ENCODE measurements at places on chromosomes 7 and 10. TPM values are rescaled to one million over a fixed set of nuclear protein-coding genes. Genes with fewer than 3 reads are reported as not detected.
A peak's percentile ranks its signal among the peaks of the same experiment; 100 is the strongest.

The TCTN3 gene
- 46.3 TPM for total RNA-seq

The POM121C gene
- total RNA-seq: 47.2 TPM

The FXYD4 gene
- total RNA-seq: 109 TPM

The SRGN gene
- total RNA-seq: 130 TPM

The TSPAN15 gene
- 65.4 TPM for total RNA-seq

The FANK1 gene
- total RNA-seq: 13.4 TPM

The PTPRN2 gene
- 4.8 TPM for total RNA-seq

The ADCY1 gene
- 3.7 TPM for total RNA-seq

The ARMC3 gene
- total RNA-seq: 5.5 TPM

The NPTX2 gene
- total RNA-seq: 2.0 TPM

- DNase-seq: peak; percentile 71
Measured at GRCh38 chr7:129612112-129613015, 844 bp downstream of the NRF1 start.

DNA sequence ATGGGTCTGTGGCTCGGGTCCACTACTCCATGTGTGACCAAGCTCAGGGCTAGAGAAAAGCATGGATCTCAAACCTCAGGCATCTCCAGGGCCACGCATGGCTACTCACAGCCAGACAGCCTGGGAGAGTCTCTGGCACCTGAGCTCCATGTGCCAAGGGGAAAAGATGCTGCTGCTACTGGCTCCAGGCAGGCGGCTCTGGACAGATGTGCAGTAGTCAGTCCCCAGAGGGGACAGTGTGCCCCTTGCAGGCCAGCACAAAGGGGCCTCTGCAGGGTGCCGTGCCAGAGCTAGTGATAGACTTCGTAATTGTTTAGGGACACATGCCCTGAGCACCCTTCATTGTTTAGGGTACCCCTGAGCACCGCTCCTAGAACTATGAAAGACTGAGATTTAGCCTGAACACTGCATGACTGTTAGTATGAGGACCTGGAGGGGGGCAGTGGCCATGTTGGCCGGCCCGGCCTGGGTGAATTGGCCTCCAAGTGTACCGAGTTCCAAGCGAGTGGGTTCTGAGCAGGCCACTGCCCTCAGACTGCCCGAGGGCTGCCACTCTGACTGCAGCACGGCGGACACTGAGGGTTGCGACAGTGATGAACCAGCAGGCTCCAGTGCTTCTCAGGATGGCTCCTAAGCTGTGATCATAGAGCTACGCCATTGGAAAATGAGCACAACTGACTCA is 80.7 kb downstream of the TCERG1L start:
- DNase-seq: no peak

GRCh38 chr7:136294977-136295376 is 317.8 kb upstream of the MTPN start:
- DNase-seq: no peak

DNA sequence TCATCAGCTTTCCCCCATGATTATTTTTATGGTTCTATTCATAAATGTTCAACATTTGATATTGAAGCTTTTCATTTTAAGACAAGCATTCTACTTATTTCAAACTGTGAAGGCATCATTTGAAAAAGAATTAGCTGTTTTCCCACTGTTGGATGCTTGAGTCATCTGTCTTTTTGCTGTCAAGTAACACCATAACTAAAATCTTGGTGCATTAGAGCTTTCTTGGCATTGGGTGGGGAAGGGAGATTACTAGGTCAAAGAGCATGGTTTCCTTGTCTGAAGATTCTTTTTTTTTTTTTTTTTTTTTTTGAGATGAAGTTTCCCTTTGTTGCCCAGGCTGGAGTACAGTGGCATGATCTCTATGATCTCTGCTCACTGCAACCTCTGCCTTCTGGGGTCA is 68.5 kb downstream of the CTBP2 start:
- no peak for DNase-seq

GRCh38 chr10:47025540-47026300 is 114.5 kb downstream of the PTPN20 start:
- DNase-seq: peak; percentile 7

DNA sequence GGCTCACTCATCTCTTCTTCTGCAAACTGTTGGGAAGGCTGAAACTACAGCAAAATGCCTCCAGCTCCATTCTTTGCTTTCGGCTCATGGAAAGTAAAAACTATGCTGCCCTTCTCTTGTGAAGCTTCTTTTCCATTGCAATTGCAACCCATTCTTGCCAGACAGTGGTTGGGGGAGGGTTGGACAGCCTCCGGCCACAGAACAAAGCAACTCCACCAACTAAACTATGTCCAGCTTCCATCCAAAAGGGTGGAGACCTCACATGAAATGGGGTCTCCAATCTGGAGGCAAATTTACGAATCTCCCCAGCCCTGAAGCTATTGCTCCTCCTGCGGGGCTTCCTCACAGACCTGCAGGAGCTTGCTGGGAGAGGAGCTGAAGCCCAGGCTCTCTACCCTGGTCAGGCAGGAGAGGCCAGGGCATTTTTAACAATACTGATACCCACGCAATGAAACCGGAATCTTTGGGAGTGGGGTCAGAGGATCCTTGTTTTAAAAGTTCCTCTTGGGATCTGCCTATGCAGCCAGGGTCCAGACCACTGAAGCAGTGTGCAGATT is 549 bp downstream of the GPNMB start:
- DNase-seq: no peak

- DNase-seq: no peak
Measured at GRCh38 chr7:151664268-151664667, 144.6 kb upstream of the RHEB start.

GRCh38 chr10:17273403-17273802 is 45.4 kb downstream of the VIM start:
- DNase-seq: no peak

- peak; percentile 51 for DNase-seq
Measured at GRCh38 chr10:131997366-131998049, 15.8 kb upstream of the BNIP3 start.

DNA sequence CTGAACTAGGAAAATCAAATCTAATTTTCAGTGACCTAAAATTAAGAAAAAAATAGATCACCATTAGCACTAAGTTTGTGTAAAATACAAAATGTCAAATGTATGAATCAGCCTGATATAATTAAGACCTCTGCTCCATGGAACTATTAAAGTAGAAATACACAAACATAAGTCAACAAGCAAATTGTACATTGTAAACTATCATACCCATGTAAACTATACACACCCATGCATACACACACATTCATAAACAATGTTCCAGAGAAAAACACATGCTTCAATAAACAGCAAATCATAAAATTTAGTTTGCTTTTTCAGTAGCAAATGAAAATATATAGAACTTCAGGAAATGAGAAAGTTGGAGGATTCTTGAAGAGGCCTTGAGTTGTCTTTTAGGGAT is 199.7 kb upstream of the VSTM2A start:
- no peak for DNase-seq

GRCh38 chr10:4195213-4195612 is 410.2 kb upstream of the KLF6 start:
- DNase-seq: no peak

- DNase-seq: no peak
Measured at GRCh38 chr10:7855205-7855604, 36.9 kb downstream of the TAF3 start.

DNA sequence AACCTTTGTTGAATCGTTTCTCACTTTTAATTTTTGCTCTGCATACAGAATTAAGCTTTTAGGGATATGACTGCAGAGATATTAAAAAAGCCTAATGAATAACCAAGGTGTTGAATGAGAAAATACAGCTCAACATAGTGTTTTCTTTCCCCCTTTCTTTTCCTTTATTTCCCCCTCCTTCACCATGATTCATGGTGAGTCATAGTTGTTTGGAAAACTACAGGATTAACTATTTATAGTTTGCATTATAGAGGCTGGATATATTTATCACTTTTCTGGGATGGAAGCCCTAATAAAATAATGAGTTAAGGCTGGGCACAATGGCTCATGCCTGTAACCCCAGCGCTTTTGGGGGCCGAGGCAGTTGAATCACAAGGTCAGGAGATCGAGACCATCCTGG is 115.0 kb downstream of the DNAJB9 start:
- no peak for DNase-seq

GRCh38 chr7:25823571-25823970 is 328.4 kb upstream of the NFE2L3 start:
- DNase-seq: no peak

DNA sequence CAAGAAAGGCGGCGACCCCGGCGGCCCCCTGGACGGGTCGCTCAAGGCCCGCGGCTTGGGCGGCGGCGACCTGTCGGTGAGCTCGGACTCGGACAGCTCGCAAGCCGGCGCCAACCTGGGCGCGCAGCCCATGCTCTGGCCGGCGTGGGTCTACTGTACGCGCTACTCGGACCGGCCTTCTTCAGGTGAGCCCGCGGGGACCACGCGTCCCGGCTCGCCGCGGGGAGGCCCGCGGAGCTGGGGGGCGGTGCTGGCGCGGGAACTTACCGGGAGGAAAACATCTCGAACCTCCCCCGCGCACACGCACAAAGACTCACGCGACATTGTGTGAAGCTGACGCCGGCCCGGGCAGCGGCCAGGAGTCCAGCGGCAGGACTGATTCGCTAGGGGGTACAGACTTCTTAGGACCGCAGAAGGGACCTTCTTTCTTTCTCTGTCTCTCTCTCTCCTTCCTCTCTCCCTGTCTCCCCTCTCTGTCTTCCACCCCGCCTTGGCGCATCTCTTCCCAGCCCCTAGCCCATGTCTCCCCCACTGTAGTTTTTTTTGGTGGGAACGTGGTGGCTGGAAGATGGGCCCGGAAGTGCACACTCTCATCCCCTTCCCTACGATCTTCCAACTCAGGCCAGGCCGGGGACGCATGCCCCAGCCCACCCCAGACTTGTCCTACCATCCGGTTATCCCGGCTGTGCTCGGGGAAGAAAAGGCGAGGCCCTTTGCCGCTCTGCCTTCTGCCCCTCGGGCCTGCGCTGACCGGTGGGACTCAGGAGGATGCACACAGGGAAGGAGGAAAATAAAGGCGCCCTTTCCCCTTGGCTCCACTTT is 1.2 kb downstream of the EN2 start:
- no peak for DNase-seq

DNA sequence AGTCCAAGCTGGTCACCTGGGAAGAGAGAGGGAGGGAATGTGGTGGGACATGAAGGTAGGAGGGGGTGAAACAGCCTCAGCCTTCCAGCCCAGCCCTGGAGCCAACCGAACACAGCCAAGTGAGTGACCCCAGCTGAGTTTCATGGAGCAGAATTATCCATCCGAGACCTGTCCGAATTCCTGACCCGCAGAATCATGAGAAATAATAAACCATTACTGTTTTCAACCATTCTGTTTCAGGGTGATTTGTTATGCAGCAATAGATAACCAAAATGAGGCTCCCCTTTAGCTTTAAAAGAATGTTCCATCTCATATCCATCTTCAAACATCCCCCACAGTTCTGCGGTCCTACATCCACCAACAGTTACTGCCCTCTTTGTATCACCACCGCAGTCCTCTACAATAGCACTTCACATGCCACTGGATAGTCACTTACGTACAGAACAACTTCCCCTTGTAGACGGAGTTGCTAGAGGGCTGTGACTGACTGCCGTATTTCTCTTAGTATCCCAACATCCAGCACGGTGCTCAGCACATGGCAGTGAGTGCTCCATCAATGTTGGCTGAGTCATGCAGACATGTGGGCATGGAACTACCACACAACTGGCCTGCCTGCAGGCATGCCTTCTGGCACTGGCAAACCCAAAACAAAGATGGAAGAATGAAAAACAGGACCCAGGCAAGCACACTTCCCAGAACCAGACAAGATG is 18.5 kb downstream of the KIAA1549 start:
- DNase-seq: no peak

DNA sequence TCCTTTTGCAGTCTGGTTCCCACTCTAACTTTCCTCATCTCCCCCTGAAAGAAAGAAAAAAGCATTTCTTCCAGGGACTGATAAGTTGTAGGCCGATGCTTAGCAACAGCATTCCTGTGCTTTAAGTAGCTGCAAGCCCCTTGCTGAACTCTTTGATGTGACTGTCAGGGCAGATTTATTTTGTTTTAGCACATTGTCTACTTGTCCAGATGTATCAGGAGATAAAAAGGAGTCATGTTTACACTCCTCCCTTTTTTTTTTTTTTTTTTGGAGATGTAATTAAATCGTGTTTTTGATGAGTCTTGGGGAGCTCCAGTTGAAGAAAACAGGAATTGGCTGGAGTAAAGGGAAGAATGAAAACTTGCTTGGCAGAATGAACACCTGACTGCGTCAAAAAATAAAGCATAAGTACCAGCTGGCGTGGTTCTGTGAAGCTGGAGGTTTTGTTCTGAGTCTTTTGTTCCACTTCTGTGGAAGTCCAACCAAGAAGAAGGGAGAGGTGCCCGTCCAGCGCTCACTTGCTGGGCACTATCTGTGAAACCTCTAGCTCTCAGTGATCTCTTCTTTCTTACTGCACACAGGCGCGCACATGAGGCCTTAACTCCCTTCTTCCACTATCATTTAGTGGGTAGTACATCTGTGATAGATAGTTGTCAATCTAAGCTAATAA is 871.7 kb downstream of the LRMDA start:
- peak; percentile 97 for DNase-seq

GRCh38 chr7:157610671-157611295 is 274.0 kb downstream of the DNAJB6 start:
- no peak for DNase-seq

DNA sequence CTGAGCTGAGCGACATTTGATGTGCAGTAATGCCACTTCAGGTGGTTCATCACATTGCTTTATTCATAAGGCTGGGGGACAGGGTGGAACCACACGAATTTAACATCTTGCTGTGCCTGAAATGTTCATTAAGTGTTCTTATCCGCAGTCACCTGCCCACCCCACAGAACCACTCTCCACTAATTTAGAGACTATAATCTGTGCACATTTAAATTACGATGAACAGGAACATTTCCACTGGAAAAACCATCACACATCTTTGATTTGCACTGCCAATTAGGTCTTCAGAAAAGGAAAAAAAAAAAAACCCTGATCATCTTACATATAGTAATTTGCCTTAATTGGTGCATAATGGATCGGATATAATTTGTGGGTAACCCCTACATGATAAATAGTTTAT is 2.3 kb downstream of the CDCA7L start:
- DNase-seq: no peak

DNA sequence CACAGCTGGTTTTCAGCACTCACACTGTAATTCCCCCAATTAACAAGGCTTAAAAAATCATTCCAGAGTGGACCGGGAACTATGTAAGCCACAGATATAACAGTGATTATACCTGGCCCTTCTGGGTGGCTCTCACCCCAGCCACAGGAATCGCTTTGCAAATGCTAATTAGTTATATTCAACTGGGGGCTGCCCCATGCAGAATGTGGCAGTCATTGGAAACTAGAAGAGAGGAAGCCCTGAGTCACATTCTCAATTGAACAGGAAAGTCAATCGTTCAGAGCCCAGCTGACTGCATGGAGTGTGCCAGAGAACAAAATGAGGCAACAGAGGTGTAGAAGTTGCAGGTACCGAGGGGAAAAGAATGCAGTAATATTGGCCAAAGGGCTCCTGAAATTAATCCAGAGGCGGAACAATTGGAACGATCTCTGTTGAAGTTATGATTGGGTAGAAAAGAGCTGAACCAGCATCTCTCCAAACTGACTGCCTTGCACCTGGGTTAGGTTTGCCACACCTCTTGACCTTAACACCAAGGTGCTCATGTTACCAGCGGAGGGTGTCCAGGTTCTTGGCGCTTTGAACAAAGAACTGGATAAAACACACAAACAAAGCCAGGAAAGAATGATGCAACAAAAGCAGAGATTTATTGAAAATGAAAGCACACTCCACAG is 909.7 kb upstream of the AUTS2 start:
- DNase-seq: no peak

- peak; percentile 37 for DNase-seq
Measured at GRCh38 chr7:100965045-100965722, 4.2 kb upstream of the MUC12 start.
